ENCODE measurements at places on chromosomes 5 and 9.

GRCh38 chr5:85049020-85049419, 664.3 kb upstream of the EDIL3 start:
- peak; percentile 10 for DNase-seq

DNA sequence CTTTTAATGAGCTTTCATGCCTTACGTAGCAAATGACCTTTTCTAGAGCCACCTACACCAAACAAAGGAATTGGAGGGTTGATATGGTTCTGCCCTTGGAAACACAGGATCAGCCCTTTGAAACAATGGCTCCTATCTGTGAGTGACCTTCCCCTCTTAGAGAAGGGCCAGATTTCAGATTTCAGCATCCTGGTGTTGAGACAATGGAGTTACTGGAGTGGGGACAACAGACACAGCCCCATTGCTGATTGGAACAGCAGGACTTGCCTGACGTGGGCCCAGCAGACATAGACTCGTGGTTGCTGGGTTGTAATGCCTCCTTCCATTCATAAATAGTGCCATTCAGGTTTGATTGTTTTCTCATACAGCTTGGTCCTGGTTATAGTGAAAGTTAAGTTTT, 96.0 kb downstream of the GALNT10 start:
- DNase-seq, result no peak

DNA sequence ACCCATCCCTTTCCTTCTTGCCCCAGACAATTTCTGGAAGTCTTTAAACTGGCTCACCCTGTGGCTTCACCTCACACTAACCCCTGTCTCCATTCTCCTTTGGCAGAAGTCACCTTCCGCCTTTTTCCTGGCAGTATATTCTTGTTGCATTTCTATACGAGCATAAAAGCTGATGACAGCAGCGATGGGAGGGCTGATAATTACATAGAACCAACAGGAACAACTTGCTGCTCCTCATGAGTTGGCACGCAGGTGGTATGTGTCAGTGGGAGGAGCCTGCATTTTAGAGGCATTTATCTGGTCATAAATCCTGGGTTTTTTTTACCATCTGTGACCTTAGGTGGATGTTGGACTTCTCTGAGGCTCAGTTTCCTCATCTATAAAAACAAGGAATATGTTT, 61.4 kb upstream of the CKMT2 start:
- DNase-seq, result no peak

GRCh38 chr9:127132921-127133647, 10.6 kb upstream of the ANGPTL2 start:
- peak; percentile 49 for DNase-seq

DNA sequence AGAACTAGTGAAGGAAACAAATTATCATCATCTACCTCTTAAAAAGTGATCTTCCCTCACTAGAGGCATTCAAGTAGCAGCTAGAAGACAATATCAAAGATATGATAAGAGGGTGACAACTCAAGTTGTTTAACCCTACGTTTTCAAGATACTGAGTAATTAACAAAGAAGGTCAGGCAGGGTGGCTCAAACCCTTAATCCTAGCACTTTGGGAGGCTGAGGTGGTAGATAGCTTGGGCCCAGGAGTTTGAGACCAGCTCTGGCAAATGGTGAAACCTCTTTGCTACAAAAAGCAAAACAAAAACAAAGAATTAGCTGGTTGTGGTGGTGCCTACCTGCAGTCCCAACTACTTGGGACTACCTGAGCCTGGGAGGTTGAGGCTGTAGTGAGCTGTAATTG, 408.2 kb upstream of the TUSC1 start:
- DNase-seq, result no peak

DNA sequence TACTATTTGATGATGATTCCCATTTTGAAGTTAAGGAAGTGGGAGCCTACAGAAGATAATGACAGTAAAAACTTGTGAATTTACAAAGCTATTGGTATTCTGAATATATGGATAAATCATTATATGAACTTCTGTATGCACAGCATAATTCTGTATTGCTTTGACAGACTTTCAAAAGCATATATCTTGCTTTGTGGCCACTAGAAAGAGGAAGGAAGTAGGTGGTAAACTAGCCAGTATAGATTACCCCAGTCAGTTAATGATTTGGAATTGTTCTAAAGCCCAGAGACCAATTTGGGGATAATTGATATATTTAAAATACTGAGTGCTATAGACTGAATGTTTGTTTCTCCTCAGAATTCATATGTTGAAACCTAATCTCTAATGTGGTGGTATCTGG, 53.0 kb downstream of the NR2F1 start:
- no peak for DNase-seq

DNA sequence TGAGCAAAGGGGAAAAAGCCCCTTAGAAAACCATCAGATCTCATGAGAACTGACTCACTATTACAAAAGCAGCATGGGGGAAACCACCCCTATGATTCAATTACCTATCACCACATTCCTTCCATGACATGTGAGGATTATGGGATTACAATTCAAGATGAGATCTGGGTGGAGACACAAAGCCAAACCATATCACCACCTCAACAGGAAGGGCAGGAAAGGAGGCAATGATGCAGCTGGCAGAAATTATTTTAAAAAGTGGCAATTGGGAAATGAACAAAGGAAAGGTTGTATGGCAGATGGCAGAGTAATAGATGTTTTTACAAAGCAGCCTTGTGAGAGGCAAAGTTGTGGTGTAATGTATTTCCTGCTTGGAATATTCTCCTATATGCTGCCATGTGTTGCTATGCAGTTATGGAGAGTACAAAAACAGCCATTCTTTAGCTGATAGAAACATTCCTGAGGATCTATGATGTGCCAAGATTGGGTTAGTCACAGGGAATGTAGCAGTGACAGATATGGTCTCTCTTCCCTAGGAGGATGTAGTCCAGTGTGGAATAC, 138.8 kb downstream of the SMC2 start:
- DNase-seq, result peak; percentile 14

DNA sequence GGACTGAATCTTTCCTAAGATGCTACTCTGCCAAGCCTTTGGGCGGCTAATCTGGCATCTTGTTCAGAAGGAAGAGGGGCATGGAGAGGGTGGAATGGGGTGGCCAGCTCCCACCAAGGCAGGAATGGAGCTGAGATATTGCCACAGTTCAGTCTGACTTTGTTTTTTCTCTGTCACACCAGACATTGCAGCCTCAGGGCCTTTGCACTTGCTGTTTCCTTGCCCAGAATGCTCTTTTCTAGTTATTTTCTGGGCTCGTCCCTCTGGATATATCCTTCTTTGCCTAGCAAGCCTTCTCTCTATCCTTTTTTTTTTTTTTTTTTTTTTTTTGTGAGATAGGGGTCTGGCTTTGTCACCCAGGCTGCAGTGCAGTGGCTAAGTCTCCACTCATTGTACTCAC, 40.8 kb downstream of the ZNF618 start:
- no peak for DNase-seq

DNA sequence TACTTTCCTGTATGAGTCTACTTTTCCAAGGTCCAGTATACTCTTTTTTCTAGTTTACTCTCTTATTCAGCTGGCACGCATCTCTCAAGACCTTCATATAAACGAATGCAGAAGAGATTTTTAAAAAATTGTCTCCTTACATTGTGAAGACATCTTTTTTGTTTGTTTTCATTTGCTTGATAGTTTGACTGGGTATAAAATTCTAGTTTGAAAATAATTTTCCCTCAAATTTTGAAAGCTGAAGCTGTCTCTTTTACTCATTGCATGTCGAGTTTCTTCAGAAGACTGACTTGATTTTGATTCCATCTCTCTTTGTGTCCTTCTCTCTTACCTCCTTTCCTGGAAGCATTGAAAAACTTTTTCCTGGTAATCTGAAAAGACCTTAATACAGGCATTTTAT, 3.1 kb upstream of the PCDHB11 start:
- no peak for DNase-seq

DNA sequence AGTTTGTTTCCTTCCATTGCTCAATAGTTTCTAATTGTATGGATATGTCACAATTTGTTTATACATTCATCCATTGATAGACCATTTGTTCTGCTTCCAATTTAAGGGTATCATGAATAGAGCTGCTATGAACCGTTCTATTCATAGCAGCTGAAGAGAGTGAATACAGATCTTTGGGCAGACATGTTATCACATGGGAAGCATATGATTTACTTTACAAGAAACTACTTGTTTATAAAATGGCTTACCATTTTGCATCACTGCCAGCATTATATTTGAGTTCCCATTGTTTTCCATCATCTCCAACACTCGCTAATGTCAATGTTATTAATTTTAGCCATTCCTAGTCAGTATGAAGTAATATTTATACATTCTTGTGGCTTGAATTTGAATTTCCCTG, 549.0 kb downstream of the MAT2B start:
- DNase-seq, result no peak

- no peak for DNase-seq
Measured at GRCh38 chr5:97979740-97980139, 793.7 kb upstream of the RGMB start.

DNA sequence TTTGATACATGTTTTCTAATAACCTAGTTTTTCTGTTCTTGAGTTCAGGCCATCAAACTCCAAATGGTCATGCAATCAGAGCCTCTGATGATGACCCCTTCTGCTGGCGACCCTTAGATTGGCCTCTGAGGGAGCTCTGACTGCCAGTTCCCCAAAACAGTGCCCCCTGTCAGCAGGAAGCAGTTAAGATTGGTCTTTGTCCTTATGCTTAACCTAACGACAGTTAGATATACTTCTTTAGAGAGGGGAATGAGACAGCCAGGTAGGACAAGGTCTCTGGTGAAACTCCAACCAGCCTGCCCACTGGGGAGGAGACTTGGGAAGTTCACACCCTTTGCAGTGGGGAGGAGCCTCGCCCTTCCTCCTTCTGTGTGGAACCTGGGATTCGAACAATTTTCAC, 390.4 kb upstream of the KIF2A start:
- no peak for DNase-seq

DNA sequence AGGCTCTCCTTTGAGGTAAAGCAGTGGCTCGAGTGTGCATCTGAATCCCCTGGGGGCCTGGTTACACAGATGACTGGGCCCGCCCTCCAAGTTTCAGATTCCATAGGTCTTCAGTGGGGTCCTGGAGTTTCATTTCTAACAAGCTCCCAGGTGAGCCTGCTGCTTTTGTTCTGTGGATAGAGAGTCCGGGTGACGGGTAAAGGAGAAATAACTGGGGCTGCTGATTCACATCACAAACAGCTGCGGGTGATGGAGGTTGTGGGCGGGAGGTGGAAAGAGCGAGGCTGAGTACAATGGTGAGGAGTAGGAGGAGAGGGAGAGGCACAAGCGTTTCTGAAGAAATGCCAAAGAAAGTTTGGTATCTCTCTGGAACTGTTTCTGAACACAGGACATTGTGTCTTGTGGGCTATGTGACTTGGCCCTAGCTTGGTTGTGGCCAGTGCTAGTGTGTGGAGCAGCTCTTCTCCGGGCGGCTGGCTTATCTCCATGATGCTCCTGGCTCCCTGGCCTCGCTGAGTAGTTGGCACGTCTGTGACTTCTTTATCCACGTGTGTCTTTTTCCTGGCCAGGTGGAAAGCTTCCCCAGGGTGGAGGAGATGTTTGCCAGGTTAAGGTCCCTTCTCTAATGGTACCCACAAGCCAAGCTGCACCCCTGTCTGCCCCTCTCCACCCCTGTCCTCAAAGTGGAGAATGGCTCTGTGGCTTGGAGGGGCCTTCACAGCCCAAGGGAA, 61.7 kb downstream of the HSPA4 start:
- peak; percentile 74 for DNase-seq

DNA sequence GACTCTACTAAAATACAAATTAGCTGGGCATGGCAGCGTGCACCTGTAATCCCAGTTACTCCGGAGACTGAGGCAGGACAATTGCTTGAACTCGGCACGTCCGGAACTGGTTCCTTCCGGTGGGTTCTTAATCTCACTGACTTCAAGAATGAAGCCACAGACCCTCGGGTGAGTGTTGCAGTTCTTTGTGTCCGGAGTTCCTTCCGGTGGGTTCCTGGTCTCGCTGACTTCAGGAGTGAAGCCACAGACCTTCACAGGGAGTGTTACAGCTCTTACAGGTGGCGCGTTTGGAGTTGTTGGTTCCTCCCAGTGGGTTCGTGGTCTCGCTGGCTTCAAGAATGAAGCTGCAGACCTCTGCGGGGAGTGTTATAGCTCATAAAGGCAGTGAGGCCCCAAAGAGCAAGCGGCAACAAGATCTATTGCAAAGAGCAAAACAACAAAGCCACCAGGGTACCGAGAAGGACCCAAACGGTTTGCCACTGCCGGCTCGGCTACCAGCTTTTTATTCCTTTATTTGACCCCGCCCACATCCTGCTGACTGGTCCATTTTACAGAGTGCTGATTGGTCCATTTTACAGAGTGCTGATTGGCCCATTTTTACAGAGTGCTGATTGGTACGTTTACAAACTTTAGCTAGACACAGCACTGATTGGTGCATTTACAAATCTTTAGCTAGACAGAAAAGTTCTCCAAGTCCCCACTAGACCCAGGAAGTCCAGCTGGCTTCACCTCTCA, 28.6 kb upstream of the SLC6A19 start:
- DNase-seq, result no peak

- no peak for DNase-seq
Measured at GRCh38 chr5:67111779-67112178, 84.8 kb downstream of the CD180 start.

DNA sequence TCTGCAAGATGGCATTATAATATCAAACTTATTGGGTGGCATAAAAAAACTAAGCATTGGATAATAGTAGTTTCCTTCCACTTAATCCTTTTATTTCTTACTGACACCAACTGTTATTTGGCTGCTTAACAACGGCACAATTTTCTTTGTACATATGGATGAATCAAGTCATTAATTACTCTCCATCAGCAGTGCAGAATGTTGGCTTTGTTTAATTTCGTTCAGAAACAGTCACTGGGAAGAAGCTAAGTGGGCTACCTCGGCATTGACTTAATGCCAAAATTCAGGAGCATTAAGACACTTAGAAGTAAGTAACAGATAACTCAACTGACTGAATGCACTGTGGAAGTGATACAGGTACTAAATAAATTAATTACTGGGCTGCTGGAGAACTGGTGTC, 460.4 kb downstream of the CTNND2 start:
- no peak for DNase-seq

- no peak for DNase-seq
Measured at GRCh38 chr5:179177711-179178575, 117.8 kb downstream of the ZNF354C start.

DNA sequence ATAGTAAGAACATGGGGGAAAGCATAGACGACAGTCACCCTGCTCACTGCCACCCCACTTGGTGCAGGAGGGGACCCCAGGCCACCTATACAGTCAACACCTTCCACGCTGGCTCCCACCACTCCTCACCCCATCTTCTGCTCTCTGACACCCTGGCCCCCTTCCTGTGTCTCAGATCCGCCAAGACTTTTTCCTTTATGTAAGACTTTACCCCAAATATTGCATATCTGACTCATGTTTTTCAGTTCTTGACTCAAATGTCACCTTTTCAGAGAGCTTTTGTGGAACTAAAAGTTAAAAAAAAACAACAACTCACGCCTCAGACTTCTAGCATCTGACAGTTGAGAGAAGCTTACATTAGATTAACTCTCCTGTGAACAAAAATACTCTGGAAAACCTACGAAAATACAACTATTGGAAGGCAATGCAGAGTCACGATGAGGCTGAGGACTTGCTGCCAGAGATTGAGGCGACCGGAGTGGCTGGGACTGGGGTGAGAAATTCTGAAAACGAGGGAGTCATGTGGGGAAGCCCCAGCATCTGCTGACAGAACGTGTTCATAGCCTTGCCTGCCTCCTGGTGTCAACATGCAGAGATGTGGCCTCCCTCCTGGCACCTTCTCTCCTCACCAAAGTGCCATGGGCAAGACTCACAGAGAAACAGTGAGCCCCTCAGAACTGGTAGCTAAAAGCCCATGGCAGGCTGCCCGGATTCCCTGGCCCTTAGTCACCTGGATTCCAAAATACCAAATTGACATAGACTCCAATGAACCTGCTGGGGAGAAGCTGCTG, 22.4 kb upstream of the FCN2 start:
- peak; percentile 79 for DNase-seq

- DNase-seq, result no peak
Measured at GRCh38 chr5:178386336-178386931, 153.8 kb upstream of the PHYKPL start.
